Stimulated activated CD8-positive, alpha-beta memory T cell treated with anti-CD3 and anti-CD28 coated beads, Interleukin-7, amount 100 ng/mL, for 1 hour (primary cell): ENCODE measurements at places on chromosomes 11 and 22.

DNA sequence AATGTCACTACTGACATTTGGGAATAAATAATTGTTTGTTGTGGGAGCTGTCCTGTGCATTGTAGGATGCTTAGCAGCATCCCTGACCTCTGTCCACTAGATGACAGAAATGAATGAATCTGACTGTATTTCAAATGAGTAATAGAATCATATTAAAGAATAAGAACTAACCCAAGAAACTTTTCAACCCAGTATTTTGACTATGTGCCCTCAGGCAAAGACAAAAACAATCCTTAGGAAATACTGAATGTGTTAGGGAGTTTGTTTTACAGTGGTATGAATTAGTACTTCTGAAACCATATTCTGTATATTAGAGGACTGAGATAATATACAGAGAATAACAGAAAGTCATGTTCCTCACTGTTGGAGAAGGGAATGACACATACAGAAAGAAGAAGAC, 320.9 kb upstream of the PITPNB start:
- no peak for DNase-seq

- DNase-seq, result no peak
These were observed 43.8 kb downstream of the CCDC81 start for GRCh38 chr11:86418513-86418912.

- no peak for DNase-seq
These were observed 972 bp upstream of the TSSC4 start for GRCh38 chr11:2399488-2400068.

GRCh38 chr11:71420455-71421241, 27.5 kb downstream of the DHCR7 start:
- no peak for DNase-seq

DNA sequence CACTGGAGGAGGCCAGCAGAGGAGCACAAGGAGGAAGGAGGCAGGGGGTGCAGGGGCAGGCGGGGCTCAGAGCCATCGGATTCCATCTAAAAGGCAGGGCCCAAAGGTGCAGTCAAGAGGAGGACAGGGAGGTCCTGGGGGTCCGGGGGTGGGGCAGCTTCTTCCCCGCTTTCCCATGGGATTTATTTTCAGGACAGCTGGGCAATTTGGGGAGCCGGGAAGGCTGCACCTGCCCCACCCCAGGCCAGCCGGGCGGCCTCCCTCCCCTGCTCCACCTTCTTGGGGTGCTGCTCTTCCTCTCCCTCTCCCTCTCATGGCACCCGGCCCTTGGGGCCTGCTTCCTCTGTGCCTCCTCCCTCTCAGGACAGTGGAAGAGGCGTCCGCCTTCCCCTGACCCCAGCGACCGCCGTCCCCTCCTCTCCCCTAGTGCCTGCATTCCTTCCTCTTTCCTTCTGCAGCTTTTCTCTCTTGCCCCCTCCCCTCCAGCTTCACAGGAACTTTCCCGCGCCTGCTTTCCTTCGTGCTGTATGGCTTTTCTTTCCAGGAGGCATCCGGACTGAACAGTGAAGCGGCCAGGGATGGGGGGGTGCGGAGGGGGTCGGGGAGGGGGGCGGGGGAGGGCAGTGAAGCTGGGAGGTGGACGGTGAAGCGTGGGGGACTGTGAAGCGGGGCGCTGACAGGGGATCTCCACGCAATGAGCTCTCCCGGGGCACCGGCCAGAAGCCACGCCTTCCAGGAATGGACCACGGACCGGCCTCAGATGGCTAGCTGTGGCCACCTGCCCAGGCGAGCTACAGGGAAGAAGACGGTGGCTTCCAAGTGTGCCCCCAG, 26.9 kb downstream of the APOBEC3H start:
- DNase-seq, result no peak

DNA sequence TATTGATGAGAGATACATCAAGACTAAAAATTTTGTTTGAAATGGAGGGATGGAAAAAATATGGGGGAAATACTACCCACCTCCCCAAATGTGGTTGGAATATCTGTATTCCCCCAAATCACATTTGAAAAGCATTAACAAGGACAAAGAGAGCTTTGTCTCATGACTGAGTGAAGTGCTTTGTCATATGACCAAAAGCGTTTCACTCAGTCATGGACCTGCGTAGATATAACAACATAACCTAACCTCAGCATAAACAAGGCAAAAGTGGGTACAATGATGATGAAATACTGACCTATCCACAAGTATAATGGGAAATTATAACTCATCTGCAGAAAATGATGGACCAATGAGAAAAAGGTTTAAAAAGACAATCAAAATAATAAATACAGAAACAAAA, 418.3 kb downstream of the TBC1D22A start:
- no peak for DNase-seq

DNA sequence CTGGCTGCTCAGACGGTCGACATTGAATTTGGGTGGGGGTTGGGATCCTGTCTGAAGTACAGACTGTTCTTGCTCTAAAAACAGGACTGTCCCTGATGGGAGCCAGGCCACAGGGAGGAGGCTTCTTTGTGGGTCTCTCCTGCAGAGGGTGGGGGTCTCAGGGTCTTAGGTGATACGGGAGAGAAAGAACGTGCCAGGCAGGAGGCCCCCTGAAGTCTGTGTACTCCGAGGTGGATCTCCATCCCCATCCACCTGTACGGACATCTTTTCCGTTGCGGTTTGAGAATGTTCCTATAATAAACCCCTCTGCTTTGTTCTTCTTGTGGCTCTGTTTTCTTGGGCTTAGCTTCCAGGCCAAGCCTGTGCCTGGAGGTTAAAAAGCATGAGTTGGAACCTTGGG, 15.9 kb downstream of the PSMD13 start:
- DNase-seq, result no peak

GRCh38 chr22:24440718-24441405, 13.5 kb downstream of the ADORA2A start:
- DNase-seq, result no peak

DNA sequence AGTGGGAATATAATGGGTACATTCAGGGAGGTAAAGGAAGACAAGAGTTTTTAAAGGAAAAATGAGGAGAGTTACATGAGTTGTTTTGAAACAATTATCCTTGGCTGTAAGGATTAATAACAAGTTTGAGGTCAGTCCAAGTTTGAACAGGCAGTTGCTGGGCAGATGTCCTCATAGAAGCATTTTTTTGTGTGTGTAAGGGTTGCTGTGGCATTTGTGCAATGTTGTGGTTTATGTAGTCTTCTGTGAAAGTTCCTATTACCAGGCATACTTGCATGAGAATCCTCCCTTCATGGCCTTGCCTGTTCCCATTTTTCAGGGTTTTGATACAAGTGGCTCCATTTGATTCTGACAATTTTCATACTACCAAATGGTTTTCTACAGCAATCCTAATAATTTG, 400.2 kb downstream of the KCNA4 start:
- DNase-seq, result no peak

DNA sequence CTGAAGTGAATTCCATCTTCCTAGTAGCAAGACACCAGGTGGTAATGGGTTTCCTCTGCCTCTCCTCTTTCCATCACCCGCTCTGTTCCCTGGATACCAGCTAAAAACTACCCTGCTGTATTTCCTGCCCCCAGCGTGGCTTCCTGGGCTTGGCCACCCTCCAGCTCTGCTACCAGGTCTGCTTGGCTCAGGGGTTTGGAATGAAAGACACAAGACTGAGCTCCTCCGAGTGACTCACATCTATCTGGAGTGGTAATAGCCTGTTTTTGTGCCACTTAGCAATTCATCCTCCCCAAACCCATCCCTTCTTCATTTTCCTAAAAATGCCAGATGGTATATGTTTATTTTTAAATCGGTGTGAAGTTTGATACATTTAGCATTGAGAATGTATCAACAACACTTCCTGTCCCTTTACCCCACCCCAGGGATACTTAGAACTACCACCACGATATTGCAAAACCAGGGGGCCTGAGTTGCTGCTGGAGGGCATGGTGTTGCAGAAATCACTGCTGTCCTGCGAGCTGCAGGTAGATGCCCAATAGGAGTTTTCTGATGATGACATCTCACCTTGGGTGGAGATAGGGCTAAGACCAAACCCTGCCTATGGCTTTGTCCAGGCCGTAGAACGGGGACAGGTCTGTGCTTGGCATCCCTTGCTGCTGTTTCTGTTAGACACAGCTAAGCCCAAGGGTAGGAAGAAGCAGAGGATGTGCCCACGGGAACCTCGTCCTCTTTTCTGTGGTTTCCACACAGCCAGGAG, 7.5 kb upstream of the MICAL3 start:
- DNase-seq, result no peak
